HCT116 (cell line): ENCODE measurements at places on chromosomes 4 and X. TPM values are rescaled to one million over a fixed set of nuclear protein-coding genes. Genes with fewer than 3 reads are reported as not detected.
A peak's percentile ranks its signal among the peaks of the same experiment; 100 is the strongest.

Gene CTAG2
- total RNA-seq = not detected

Gene TMEM150C
- 1.2 TPM for total RNA-seq

Gene DUX4
- not detected for total RNA-seq

- DNase-seq = no peak
These were observed 1.1 kb upstream of the RRH start for GRCh38 chr4:109826719-109827118.

DNA sequence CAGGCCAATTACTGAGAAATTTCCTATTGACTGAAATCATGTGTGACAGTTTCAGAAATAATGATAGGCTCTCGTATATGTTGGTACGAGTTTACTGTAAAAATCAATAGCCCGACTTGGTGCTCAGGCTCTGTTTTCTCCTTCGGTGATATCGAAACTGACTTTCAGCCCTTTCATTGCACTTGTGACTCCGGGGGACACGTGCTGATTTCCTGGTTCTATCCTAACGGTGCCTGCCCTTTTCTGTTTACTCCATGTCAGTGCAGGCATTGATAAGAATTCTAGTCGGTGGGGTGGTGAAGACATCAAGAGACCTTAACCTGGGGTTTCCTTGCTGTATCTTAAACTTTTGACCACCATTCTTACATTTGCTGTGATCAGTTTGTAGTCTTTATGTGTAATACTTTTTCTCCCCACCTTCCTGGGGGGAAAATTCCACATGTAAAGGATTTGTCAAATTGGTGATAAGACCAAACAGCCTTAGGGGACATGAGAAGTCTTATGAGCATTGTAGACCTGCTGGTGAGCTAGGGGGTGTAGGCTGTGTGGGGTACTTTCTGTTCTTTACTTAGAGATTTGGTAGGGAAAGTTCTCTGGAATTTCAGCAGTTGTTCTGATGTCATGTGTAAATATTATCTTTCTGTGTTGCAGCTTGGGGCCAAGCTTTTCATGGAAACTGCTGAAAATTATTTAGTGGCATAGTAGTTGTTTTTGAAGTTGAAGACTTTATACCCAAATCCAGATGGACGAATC is 52.7 kb downstream of the TMEM131L start:
- no peak for DNase-seq

Gene FAT1
- total RNA-seq = 676 TPM

DNA sequence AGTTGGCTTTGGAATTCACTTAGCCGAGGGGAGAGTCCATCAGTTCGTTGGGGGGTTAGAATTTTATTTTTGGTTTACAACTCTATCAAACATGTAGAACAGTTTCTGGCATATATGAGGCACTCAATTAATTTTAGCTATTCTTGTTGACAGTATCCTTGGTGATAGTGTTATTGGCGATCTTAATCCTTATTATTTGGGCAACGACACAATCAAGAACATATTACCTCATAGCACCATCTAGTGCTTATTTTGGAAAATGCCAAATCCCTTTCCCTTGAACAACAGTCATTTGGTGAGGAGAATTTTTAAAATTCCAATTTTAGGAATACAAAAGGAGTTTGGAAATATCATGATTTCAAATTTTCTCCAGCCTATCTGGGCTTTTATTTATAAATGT is 17.9 kb upstream of the PGRMC1 start:
- DNase-seq = no peak

Gene ASB12
- total RNA-seq = not detected

- no peak for DNase-seq
These were observed 878.3 kb downstream of the FSTL5 start for GRCh38 chr4:161285461-161285860.

GRCh38 chrX:82092307-82092706 is 890.4 kb downstream of the SH3BGRL start:
- no peak for DNase-seq

Gene CASP6
- total RNA-seq = 18.1 TPM

- DNase-seq = no peak
These were observed 1066.0 kb downstream of the FSTL5 start for GRCh38 chr4:161097821-161098220.

DNA sequence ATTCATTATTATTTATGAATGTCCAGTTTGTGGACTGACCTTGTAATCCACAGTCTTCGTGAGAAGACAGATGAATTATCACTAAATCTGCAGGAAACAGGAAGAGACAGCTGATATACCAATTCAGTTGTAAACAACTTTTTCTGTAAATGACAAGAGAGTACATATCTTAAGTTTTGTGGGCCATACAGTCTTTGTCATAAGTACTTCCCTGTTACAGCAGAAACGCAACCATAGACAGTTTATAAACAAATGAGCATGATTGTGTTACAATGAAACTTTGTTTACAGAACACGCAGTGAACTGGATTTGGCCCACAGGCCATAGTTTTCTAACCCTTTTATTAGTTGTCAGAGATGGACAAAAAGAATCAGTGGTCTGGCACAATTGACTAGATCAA is 443.4 kb downstream of the PDGFC start:
- no peak for DNase-seq

DNA sequence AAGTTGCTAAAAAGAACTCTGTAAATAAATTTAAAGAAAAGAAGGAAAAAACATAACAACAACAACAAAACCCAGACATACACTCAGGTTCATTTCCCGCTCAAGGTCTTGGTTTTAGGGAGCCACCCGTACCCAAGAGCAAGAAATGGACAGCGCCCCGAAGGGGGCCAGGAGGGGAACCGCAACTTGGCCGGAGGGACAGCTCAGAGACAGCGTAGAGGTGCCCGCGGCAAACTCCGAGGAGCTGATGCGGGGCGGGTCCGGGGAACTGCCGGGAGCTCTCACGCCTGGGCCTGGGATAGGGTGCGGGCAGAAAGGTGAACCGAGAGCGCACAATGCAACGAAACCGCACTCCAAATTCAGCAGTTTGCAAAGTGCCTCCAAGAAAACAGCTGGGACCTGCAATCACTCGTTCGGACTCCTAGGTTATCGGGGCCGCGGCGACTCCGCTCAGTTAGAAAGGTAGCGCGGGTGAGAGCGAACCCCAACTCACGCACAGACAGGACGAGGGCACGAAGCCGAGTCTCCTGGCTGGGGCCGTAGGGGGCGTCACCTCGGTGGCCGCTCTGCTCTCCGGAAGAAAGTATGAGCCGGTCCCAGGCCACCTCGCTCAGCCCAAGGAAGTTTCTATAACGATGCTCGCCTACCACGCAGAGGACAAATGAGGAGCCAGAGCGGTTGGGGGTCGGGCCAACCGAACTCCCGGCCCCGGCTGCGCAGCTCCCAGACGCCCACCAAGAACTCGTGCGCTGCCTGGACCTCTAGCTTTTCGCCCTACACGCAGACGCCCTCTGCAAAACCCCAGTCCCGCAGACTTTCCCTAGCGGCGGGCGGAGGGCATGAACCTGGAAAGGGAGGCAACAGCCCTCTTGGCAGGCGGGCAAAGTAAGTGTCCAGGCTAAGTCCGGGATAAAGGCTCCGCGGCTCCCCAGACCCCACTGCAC is 1.4 kb downstream of the NDNF start:
- no peak for DNase-seq

DNA sequence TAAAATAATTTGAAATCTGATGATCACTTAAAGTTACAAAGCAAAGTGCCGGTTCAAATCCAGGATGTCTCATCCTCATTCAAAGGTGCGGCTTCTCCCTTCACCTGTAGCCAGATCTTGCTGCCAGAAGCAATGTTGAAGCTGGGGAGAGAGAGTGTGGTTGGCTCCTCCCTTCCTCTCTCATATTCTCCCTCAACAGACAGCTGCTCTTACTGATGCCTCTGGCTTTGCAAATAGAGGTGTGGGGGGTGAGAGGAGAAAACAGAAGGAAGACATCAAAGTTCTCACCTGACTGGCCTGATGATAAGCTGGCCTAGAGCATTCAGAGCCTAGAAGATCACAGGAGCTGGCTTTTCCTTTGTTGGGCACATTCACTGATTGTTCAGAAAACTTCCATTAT is 28.3 kb upstream of the BTC start:
- DNase-seq = no peak

GRCh38 chrX:153333821-153334653 is at the start of gene ZNF275:
TSS of gene ZNF275 (plus strand) at chrX:153334153. CDS start at chrX:153336680, 2,527 bp downstream.
- DNase-seq = peak; percentile 21

Gene UGT2A2
- not detected for total RNA-seq

Gene SPCS3
- 135 TPM for total RNA-seq

- no peak for DNase-seq
These were observed 340.3 kb upstream of the TRAM1L1 start for GRCh38 chr4:117425636-117426035.

DNA sequence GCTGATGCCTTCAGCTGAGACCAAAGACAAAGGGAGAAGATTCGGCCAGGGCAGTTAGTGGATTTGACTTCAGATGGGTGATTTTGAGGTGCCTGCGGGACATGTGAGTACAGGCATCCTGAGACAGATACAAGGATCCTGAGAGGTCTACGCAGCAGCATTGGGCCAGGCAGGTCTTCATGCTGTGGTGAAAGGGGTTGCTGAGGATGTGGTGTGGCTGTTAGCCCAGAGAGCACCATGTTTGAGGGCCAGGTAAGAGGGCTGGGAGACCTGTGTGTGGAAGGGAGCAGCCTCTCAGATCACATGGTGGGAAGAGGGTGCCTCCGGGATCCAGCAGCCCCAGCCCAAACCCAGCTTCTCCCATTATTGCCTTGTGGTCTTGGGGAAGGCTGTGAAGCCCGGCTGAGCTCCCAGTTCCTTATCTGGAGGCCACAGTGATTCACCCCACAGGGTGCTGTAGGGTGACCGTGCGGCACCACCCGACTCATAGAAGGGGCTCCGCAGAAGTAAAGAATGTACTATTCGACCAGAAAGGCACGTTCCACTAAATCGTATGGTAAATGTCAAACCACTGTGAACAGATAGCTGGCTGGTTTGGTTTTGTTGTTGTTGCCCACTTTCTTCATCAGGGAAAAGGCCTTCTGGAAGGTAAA is 27.7 kb upstream of the TADA2B start:
- DNase-seq = no peak

DNA sequence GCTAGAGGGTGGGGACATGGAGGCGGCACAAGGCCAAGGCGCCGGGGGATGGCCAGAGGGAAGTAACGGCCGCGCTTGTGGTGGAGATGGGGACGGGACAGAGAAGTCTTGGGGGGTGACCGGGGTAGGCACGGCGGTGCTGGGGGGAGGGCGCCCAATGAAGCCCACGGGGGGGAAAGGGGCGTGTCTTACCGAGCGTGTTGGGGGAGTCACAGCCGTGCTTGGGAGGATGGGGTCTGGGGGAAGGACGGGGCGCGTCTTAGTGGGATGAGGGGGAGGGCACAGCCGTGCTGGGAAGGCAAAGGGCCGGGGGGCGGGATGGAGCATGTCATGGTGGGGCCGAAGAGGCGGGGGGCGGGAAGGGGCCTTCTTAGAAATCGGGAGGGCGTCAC is 952 bp downstream of the ARSD start:
- no peak for DNase-seq

GRCh38 chrX:2823795-2824386 is 4.8 kb upstream of the GYG2 start:
- DNase-seq = no peak

Gene PARM1
- 11.7 TPM for total RNA-seq

Gene GATA1
- total RNA-seq = 0.34 TPM

GRCh38 chrX:123607270-123607669 is 125.6 kb downstream of the THOC2 start:
- DNase-seq = no peak

DNA sequence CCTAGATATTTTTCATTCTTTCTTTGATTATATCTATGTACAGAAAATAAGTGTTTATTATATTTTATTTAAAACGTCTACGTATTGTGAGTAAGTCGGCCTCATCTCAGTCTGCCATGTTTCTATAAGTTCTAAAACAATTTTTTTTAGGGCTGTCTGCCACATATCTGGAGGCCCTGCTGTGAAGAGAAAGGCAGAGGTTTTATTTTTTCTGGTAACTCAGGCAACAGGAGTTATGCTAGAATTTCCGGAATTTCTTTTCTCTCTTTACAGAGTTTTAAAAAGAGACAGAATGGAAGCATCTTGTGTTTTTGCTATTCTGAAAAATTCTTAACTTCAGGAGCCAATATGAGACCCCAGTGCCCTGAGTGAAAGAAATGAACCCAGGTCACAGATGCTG is 1124.0 kb upstream of the TENM3 start:
- DNase-seq = no peak

Gene TBCK
- total RNA-seq = 22.3 TPM

DNA sequence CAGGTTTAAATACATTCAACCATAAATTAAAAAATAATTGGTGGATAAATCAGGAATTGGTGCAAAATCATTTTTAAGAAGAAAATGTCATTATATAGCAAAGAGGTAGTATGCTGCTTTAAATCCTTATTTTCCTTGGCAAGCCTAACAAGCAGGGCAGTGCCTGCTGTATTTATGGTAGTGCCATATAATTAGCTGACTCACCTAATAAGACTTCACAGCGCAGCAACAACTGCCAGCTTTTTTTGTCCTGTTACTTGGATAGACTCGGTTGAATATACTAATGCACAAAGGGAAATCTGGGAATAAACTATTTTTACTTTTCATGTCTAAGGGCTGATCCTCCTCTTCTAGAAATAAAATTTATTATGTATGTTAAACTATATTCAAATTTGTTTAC is 99.1 kb downstream of the SNCA start:
- DNase-seq = no peak

GRCh38 chr4:40957281-40957680 is 207.5 kb downstream of the NSUN7 start:
- no peak for DNase-seq

- no peak for DNase-seq
These were observed 48.1 kb upstream of the BCOR start for GRCh38 chrX:40145923-40146261.

GRCh38 chrX:14712096-14712495 is 160.8 kb downstream of the FANCB start:
- no peak for DNase-seq

Gene ANK2
- total RNA-seq = 5.6 TPM

GRCh38 chr4:115453416-115453815 is 340.0 kb upstream of the NDST4 start:
- DNase-seq = no peak
